Activated T-helper 9 cell treated with anti-CD3 and anti-CD28 coated beads, Interleukin-2, amount 50 U/mL, for 16 hours (primary cell): ENCODE measurements at places on chromosomes 5 and 9.

- no peak for DNase-seq
Observed at GRCh38 chr5:154858972-154859871, 795 bp downstream of the CNOT8 start.

DNA sequence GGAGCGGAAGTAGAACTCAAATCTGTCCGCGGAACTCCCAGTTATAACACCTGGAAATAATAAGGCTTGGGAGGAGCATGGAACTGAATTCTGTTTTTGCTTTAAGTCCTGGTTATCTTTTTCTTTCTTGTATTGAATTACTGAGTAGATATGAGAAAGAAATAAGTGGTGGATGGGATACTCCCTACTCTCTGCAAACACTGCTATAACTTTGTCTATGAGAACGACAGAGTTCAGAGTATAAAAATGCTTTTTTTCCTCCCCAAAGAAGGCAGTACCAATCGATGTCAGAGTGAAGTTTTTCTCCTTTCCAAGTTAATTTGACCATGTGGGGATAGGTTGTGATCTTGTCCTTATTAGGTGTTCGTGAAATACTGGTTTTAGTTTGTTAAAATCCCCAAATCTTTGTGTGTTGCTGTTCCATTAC lies 1.2 kb downstream of the RIC1 start:
- DNase-seq, result no peak

GRCh38 chr5:10863763-10864383 lies 102.8 kb upstream of the DAP start:
- DNase-seq, result peak; percentile 25

GRCh38 chr5:156148301-156148700 lies 178.7 kb upstream of the SGCD start:
- DNase-seq, result no peak

DNA sequence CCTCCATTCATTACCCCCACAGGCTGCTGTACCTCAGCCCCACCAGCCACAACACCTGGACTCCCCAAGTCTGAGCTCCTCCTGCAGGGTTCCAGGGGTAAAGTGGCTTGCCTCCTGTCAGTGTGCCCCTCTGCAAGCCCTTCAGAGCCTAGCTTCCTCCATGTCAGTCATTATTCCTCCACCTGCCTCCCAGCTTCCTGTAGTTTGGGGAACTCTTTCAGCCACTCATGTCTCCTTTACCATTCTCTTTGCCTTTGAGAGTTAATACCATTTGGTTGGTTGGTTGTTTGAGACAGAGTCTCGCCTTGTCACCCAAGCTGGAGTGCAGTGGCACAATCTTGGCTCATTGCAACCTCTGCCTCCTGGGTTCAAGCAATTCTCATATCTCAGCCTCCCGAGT lies 36.2 kb downstream of the IRF1 start:
- no peak for DNase-seq

GRCh38 chr9:123460091-123460490 lies 104.1 kb downstream of the CRB2 start:
- DNase-seq, result no peak

DNA sequence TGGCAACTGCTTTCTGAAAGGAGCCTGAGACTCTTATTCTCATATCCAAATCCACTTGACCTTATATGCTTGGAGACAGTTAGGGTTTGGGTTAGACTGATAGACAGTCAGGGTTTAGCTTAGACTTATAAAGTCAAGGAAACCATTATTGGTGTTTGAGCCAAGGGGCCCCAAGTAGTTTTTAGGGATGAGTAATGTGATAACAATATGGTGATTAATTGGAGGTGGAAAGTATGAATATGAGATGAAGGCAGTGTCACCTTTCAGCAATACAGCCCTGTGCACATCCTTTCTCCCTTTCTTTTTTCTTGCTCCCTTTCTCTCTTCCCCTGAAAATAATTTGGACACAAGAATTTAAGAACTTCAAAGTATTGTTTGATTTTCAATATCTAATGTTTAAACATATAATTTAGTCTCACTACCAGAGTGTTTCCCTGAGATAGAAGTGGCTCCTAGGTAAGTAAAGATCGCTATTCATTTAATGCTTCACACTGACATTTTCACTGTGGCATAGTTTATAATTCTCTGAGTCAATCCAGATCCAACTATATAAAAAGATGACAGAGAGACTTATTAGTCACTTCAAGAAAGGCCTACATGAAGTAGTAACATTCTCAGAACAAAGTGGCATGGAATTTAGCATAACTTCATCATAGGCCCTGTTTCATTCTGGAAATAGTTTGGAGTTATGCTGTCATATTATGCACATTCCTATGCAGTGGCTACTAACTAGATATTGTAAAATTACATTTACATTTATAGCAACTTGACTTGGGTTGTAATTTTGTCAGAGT lies 200.8 kb downstream of the CHSY3 start:
- no peak for DNase-seq

GRCh38 chr9:91159664-91160121 lies 202.0 kb downstream of the AUH start:
- no peak for DNase-seq

DNA sequence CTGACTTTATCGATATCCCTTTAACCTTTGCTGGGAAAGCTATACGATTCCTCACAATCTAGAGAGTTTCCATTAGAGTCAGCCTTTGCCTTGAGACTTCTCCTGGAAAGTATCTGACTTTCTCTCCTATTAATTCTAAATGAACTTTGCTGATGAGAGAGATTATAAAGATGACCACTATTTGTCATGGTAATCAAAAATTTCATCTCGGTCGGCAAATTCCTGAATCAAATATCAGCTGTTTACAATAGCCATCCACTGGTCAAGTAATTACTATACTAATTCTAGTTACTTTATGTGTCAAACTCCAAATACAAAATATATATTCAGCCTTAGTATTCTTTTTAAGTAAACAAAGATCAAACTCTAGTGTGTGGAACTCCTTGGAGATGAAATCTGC lies 164.4 kb upstream of the ITGA1 start:
- no peak for DNase-seq

DNA sequence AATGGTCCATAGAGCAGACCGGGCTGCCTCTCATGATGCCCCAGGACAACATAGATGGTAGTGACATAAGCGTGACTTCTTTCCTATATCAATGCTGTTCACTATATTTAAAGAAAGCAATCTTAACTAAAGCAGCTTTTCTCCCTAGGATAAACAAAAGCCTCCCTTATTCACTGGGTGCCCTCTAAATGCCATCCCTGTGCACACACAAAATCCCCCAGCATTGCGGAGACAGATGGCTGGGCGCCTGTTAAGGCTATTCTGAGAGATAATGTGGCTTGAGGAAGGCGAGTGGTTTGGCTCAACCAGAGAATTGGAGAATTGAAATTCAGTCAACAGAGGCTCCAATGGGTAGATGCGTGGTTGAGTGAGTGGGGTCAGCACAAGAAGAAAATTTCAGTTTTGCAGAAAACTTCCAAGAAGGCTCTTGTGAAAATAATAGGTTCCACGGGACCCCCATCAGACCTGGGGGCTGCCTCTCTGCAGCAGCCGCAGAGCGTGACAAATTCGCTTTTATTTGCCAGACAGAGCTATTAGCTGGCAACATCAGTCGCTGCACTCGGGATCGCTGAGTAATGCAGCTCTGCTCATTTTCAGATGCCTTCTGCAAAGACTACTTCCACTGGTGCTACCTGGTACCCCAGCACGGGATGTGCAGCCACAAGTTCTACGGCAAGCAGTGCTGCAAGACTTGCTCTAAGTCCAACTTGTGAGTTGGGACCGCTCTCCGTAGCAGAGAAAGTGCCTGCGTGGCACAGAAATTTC lies 103.9 kb upstream of the ICE1 start:
- no peak for DNase-seq

DNA sequence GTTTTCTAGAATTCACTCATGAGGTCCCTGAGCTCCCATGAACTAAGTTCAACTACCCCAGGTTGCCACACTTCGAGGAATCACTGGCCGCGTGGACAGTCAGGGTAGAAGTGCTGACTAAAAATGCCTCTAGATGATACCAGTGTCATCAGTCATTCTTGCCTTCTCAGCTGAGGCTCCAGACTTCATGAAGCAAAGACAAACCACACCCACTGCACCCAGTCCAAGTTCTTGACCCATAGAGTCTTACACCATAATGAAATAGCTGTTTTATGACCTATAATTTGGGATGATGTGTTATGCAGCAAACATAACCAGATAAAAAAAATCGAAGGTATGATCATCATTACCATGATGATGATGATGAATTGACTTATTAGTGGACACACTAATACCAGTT lies 632.9 kb upstream of the TLE4 start:
- DNase-seq, result no peak

GRCh38 chr9:74172874-74173273 lies 324.3 kb upstream of the RORB start:
- no peak for DNase-seq

GRCh38 chr9:133115604-133116345 lies 5.3 kb downstream of the RALGDS start:
- peak; percentile 58 for DNase-seq

DNA sequence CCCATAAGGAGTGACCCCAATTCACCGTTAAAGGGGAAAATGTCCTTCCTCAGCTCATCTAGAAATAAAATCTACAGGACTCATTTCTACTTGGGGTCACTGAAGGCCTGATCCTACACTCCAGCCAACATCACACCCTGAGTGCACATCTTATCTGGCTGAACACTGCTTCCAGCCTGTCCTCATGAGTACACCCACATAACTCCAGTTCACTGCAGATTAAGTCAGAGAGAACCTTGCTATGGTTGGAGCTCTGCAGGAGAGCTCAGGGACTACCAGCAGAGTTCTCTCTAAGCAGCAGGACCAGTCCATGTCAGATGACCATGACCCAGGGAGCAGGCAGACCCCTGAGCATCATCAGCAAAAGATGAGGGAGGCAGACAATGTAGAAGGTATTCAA lies 126.9 kb upstream of the MAP3K1 start:
- DNase-seq, result no peak

DNA sequence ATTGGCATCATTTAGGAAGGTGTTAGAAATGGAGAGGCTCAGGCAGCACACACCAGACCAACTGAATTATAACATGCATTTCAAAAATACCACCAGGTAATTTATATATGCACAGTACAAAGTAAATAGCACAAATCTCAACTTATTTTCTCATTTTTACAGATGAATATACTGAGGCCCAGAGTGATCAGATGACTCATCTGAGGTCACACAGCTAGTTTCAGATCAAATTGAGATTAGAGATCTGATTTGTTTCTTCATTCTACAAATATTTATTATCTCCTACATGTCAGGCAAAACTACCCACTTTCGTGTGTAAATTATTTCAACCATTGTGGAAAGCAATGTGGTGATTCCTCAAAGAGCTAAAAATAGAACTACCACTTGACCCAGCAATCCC lies 507.1 kb downstream of the TLE4 start:
- DNase-seq, result no peak

DNA sequence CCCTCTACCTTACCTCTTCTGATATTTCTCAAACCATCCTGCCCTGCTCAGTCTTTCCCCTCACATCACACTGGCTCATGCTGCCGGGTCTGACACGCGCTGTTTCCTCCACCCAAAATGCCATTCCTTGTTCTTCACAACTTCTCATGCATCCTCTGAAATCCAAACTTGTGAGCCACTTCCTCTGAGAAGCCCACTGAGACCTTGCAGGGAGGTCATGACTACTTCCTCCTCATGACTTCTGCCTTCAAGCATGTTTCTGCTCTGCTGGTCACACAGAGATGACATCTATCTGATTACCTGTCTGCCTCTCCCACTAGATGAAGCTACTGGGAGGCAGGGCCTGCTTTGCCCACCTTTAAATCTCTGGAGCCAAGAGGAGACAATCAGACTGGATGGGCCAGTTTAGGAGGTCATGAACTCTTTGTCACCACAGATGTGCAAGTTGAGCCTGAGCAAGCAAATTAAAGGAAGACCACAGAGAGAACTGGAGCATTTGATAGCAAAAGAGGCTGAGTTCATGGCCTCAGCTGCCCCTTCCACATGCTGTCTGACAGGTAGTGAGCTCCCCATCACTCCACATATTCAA lies 119.8 kb upstream of the TBC1D2 start:
- DNase-seq, result no peak

DNA sequence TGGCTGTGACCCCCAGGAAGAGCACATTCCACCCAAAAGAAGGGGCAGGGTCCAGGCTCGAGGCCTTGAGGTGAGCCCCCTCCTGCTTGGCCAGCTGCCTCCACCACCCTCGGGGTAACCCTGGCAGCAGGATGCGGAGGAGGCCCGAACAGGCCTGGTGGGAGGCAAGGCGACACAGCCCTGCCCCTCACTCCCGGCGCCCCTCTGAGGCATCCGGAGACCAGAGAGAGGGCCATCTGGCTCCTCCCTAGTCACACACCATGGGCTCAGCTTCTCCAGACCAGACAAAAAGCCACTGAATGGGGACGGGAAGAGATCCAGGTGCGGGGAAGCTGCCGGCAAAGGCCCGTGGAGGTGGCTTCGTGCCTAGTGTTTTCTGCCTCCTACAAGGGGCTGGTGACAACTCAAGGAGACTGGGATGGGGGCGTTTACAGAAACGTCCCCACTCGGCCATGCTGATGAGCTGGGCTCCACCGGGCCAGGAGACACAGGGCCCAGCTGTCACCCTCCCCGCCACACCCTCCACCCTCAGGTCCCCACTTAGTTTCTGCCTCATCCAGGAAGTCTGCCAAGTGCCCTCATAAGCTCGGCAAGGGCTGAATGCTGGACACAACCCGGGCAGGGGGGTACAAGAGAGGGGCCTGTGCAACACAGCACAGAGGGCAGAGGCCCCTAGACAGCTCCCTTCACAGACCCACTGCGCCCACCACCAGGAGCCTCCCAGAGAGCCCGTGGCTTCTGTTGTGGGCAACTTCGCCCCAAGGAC lies 41.9 kb downstream of the NACC2 start:
- no peak for DNase-seq

GRCh38 chr5:139696167-139696893 lies 48.2 kb downstream of the CXXC5 start:
- DNase-seq, result no peak

DNA sequence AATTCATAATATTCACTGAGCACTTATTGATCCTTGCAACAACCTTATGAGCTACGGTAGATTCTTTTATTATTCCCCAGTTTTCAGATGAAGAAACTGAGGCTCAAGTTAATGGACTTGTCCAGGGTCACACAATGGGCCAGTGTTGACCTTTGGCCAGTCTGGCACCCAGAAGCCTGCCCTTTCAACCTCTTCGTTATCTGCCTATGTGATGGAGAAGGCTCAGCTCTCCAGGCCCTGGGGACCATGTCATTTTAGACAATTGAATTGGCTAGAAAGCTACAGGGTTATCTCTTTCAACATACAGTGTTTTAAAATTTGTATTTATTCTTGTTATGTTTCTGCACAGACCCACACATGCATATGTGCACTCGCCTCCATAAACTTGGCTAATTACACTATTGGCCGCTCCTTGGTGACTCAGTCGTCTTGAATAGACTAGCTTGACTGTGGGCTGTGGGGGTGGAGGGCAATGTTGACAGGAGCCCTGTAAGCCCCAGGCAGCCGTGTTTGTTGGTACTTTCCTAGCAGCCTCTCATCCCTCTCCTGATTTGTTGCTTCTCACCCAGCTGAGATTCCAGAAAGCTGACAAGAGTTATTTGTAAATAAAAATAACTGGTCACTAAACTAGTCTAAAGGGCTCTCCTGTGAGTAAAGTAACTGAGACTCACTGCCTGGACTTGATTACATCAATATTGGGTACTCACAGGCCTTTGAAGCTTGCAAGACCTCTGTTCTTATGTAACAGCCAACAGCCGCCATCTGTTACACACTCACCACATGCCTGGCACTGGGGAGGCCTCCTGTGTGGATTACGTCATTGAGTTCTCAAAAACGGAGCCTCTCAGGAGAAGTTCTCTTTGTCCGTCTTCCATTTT lies 8.5 kb upstream of the ANGPTL2 start:
- no peak for DNase-seq

- no peak for DNase-seq
Observed at GRCh38 chr9:120715389-120715924, 1.2 kb upstream of the MEGF9 start.

- DNase-seq, result no peak
Observed at GRCh38 chr5:137733922-137734321, 2.0 kb downstream of the KLHL3 start.
